ENCODE measurements at places on chromosomes 2 and 18.

DNA sequence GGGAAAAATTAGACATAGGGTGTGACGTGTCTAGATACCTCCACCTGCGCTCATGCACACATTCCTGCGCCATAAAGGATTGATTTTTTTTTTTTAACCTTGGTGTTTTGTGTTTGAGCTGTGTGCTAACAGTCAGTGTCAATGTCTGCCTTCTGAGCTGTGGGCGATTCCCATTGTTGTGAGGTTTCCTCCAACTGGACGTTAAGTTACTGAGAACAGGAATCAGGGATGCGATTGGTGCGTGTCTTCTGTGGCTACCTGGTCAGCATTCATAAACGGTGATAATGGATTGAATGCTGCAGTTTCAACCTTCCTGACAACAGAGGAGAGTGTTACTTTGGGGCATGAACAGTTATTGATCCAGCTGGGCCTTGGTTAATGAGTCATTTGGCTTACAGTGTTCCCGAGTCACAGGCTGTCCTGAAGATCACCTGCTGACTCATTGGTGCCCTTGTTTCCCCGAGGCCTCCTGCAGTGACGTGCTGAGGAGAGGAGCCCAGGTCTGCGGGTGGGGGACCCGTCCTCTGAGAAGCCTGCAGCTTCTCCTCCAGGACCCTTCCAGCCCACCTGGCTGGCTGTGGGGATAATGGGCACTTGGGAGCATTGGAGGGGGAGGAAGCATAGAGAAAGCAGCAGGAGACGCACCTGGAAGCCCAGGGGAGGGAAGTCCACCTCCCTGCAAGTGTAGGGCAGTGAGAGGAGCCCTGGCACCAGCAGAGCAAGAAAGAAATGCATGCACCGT, 25.8 kb upstream of the CABYR start:
- DNase-seq = peak; percentile 24

DNA sequence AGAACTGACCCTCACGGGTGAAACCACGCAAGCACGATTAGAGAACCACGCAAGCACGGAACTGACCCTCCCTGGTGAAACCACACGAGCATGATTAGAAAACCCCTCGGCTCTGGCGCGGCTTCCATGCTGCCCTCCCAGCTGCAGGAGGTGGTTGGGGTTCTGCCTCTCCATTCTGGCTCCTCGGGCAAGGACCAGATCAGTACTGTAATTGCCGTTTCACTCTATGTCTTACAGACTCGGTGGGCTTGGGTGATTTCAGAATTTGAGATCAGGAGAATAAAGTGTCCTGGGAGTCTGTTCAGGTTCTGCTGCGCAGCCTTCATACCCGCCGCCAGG, 58.3 kb upstream of the KCNG2 start:
- no peak for DNase-seq

GRCh38 chr2:128425216-128425615, 106.5 kb upstream of the HS6ST1 start:
- no peak for DNase-seq

GRCh38 chr2:14569294-14569693, 63.2 kb upstream of the LRATD1 start:
- no peak for DNase-seq

GRCh38 chr2:229300790-229301189, 29.7 kb upstream of the PID1 start:
- DNase-seq = no peak

DNA sequence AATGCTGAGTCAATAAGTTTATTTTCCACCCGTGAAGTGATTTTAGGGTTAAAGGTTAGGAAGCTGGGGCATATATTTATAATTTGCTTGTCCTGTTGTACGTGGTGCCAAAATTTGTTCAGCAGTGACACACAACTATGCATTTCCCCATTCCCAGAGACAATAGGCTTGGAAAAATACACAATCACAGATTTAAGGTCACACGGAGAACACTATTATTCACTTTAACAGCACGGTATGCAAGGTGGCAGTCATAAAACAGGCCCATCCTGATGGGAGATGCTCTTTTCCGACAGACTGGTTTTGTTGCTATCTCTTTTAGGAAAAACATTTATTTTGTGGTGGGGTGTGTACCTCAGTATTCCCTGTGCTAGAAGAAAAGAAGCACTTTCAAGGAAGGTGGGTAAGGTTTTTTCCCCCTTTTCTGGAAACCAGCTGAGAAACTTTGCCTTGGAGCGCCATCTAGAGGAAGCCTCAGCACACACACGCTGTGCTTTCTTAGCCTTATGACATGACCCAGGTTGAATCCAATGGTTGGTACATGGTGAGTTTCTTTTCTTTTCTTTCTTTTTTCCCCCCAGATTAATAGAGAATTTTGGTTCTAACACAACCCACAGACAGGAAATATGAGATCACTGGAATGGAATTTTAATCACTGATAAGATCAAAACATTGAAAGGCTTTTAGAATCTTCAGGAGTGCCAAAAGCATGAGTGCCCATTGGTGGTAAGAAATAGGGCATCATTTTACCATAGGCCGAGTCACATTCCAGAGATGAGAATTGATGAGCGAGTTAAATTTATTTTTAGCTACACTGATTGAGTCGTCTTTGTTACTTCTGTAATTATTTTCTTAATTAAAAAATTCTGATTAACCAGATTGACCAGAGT, 332.1 kb downstream of the AGPS start:
- DNase-seq = peak; percentile 47

- no peak for DNase-seq
Measured at GRCh38 chr2:130728549-130729316, at the start of gene GPR148. Gene GPR148 (plus strand): TSS chr2:130729070. CDS start chr2:130729152, 82 bp downstream.

DNA sequence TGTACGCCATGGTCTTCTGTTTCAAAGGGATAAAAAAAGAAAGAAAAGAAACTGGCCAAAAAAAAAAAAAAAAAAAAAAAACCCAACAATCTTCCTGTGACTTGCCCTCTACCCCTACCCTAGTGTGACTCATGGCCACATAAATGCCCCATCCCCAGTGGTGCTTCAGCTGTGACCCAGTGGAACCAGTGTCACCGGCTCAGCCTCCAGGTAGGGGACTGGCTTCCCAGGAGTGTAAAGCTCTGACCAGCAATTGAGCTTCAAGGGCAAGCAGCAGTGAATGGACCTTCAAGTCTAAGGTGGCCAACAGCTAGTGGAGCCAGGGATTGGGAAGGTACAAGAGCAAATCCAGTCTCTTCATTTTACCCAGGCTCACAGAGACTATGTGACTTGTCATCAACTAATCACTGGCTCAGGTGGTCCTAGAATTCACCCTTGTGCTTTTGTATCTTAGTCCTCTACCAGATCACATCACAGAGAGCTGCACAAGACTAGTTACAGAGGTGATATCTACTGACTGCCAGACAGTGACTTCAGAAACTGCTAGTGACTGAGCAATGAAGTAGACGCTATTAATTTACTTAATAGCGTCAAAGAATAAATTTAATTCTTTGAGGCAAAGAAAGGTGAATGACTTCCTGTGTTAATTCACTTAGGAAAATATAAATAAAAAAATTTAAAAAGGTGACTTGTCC, 1.3 kb upstream of the TGFBRAP1 start:
- DNase-seq = no peak

GRCh38 chr2:102037681-102038080, 45.9 kb downstream of the IL1R2 start:
- peak; percentile 89 for DNase-seq

GRCh38 chr2:126891681-126892500, 6.8 kb upstream of the TEX51 start:
- no peak for DNase-seq

GRCh38 chr2:173571887-173572680, 217.4 kb downstream of the CDCA7 start:
- DNase-seq = no peak

- DNase-seq = peak; percentile 84
Measured at GRCh38 chr2:105873721-105874120, 129.0 kb downstream of the NCK2 start.

DNA sequence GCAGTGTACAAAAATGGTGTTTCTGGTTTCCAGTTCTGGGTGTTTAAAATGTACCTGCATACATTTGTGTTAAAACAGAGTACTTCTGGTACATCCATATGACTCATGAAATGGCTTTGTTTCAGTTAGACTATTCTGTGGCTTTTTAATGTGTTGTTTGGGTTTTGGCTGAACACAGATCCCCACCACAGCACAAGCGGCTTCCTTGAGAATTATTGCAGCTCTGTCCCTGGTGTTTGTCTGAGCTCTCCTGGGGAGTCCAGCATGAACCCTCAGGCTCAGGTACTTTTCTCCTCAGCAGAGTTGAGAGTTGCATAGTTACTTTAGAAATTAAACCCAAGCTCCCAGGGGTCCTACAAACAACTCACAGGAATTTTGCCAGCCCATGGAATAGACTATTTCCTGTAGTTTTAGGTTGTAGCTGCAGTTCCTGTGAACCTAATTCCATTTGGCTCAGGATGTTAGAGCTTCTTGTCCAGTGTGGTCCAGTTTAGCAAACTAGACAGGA, 64.8 kb upstream of the EML6 start:
- peak; percentile 37 for DNase-seq

DNA sequence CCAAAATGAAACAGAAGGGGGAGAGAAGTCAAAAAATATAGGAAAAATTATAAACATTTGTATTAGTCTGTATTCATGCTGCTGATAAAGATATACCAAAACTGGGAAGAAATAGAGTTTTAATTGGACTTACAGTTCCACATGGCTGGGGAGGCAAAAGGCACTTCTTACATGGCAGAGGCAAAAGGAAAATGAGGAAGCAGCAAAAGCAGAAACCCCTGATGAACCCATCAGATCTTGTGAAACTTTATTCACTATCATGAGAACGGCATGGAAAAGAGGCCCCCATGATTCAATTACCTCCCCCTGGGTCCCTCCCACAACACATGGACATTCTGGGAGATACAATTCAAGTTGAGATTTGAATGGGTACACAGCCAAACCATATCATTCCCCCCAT, 79.1 kb downstream of the ZRANB3 start:
- DNase-seq = no peak

DNA sequence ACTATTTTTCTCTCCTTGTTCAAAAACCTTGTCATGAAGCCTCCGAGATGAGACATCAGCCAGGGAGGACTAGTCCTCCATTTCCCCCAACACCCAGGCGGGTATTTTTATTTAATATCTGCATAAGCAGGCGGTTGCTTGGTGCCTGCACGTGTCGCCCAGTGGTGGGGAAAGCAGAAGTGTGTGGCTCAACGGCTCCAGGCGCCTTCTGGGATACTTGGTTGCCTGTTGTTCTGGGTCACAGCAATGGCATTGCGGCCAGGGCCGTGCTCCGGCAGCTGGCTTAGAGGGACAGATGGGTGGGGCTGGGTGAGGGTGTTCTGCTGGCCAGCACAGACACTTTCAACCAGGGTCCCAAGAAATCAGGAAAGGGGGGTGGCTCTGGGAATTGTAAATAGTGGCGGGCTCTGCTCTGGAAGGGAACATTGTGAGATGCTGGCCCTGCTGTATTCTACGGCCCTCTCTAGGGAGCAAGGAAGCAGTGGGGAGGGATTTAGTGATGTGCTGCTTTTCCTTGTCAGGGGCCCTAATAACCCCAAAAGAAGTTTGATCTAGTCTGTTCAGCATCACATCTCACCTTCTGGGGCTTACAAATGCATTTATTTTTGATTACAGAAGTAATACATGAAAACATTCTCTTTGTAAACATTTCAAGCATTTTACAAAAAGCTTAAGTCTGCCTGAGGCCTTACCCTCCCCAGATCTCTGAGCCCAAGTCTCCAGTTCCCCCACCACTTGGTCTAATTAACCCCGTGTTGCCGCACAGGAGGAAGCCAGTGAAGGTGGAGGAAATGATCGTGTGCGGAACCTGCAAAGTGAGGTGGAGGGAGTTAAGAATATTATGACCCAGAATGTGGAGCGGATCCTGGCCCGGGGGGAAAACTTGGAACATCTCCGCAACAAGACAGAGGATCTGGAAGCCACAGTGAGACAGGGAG, 1.1 kb downstream of the VAMP8 start:
- DNase-seq = no peak

DNA sequence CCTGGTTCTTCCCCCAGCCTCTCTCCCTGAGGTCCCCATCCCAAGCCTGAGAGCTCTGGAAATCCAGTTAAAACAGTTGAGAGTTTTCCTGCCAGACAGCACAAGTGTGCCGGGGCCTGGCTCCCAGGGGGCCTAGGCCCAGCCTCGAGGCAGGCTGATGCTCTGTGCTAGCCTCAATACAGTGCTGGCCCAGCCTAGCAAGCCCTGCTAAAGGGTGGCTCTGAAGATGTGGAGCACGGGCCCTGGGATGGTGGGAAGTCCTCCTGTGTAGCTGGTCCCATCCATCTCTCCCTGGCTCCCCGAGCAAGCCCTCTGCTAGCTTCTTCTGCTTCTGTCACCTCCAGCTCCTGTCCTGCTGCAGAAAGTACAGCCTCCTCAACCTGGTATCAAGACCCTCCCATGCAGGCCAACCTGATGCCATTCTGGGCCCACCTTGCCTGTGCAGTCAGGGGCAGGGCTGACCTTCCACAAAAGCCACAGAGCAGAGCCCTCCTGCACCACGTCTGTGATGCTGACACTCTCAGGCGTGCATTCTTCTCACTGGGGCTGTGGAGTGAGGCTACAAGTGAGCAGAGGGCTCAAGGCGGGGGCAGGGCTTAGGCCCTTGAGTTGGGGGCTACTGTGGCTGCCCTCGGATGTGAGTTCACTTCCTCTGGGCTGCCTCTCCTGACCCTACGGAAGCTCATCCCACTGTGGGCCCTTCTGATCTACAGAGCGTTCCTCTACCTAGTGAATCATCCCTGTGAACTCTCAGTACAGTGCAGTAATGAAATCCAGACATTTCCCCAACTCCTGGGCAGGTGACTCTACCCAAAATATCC, 60.1 kb upstream of the LAPTM4A start:
- DNase-seq = no peak

- DNase-seq = no peak
Measured at GRCh38 chr2:204881655-204882054, 336.4 kb downstream of the PARD3B start.

Data from fibroblast of skin of back (primary cell).